Spinal cord (tissue), 10 donors: ENCODE measurements at places on chromosomes 3 and 15. TPM values are rescaled to one million over a fixed set of nuclear protein-coding genes. Genes with fewer than 3 reads are reported as not detected.

DNA sequence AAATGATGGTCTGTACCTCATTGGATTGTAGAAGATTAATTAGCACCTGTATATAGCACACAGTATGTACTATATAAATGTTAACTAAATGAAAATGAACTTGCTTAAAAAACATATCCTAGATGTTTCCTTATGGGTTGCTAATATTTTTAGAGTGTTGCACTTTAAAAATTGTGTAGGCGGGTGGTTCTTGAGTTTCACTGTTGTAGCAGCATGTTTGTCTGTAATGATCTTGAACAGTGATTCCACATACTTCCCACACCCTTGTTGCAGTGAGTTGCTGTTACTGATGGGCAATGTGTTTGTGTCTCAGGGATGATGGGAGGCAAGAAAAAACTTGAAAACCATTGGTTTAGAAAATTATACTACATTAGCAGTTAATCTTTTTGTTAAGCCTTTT, 22.0 kb downstream of the USP3 start:
- H3K36me3 ChIP-seq: no peaks in the 10 kb centered on the region
- peaks cover 7% of the 10 kb centered on the region for H3K4me1 ChIP-seq
- no peak overlapping the region for H3K4me3 ChIP-seq
- no peak overlapping the region for H3K27ac ChIP-seq

Gene RPL4
- total RNA-seq: 3,918 TPM

DNA sequence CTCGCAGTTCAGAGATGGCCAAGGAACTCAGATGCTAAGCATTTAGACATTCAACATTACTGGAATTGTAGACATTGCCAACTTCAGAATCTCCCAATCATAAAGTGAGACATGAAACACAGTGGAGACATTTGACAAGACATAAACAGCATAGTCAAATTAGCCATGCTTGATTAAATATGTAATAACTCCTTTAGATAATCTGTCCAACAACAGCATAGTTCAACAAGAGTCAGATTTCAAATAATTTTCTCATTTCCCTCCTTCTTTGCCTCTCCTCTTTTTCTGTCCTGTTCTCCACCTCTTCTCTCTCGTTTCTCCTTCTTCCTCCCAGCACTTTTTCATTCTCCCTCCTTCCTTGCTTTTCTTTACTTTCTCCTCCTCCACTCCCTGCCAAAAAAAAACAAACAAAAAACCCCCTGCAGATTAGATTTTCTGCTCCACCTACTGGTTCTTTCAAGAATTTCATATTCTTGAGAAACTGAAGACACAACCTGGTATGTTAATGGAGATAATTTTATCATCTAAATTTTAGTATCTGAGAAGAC, 20.2 kb downstream of the CPOX start:
- H3K27me3 ChIP-seq: no peaks in the 10 kb centered on the region
- H3K4me1 ChIP-seq: no peaks in the 10 kb centered on the region
- H3K27ac ChIP-seq: no peak overlapping the region
- DNase-seq: no peak
- peaks cover 6% of the 10 kb centered on the region for H3K36me3 ChIP-seq

- no peaks in the 10 kb centered on the region for H3K27me3 ChIP-seq
- H3K4me1 ChIP-seq: no peaks in the 10 kb centered on the region
- H3K4me3 ChIP-seq: no peak overlapping the region
- H3K27ac ChIP-seq: no peak overlapping the region
Observed at GRCh38 chr3:69696367-69696766, 42.9 kb upstream of the MITF start.

Gene STAB1
- total RNA-seq: 79.7 TPM

Gene HGD
- 0.50 TPM for total RNA-seq

GRCh38 chr3:155362808-155363689, 69.6 kb upstream of the STRIT1 start:
- H3K4me1 ChIP-seq: no peaks in the 10 kb centered on the region
- H3K36me3 ChIP-seq: no peaks in the 10 kb centered on the region
- H3K27me3 ChIP-seq: no peaks in the 10 kb centered on the region
- no peak overlapping the region for H3K27ac ChIP-seq

DNA sequence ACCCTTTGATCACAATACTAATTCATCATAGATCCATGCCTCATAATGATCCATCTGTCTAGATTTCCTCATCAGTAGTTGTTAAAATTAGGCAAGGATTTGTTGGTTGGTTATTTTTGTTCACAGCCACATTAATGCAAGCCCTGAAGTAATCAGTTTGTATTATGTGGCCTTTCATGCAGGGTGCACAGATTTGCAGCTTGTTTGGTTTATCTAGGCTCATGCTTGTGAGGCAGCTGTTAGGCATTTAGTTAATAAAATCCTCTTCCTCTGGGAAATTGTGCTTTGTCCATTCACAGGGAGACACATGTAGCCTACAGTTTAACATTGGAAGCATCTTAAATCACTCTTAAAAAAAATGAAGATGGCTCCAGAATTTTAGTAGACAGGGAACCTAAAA, 162.8 kb upstream of the ZNF385D start:
- H3K4me3 ChIP-seq: no peak overlapping the region
- H3K27me3 ChIP-seq: no peaks in the 10 kb centered on the region
- DNase-seq: peak; percentile 7
- no peak overlapping the region for H3K27ac ChIP-seq

Gene CAMP
- 17.2 TPM for total RNA-seq

Gene ERC2
- total RNA-seq: 51.3 TPM

- no peak for DNase-seq
- H3K4me1 ChIP-seq: no peaks in the 10 kb centered on the region
- no peaks in the 10 kb centered on the region for H3K27me3 ChIP-seq
- no peak overlapping the region for H3K27ac ChIP-seq
Observed at GRCh38 chr15:22241451-22241850, 161.1 kb downstream of the OR4M2 start.

GRCh38 chr3:45787551-45787950, 8.8 kb downstream of the SLC6A20 start:
- H3K27me3 ChIP-seq: no peaks in the 10 kb centered on the region
- H3K4me3 ChIP-seq: no peak overlapping the region
- DNase-seq: no peak
- no peak overlapping the region for H3K27ac ChIP-seq
- no peaks in the 10 kb centered on the region for H3K4me1 ChIP-seq

GRCh38 chr15:49706805-49707204, 86.0 kb downstream of the DTWD1 start:
- H3K4me3 ChIP-seq: no peak overlapping the region
- no peaks in the 10 kb centered on the region for H3K36me3 ChIP-seq
- DNase-seq: no peak
- no peaks in the 10 kb centered on the region for H3K4me1 ChIP-seq

DNA sequence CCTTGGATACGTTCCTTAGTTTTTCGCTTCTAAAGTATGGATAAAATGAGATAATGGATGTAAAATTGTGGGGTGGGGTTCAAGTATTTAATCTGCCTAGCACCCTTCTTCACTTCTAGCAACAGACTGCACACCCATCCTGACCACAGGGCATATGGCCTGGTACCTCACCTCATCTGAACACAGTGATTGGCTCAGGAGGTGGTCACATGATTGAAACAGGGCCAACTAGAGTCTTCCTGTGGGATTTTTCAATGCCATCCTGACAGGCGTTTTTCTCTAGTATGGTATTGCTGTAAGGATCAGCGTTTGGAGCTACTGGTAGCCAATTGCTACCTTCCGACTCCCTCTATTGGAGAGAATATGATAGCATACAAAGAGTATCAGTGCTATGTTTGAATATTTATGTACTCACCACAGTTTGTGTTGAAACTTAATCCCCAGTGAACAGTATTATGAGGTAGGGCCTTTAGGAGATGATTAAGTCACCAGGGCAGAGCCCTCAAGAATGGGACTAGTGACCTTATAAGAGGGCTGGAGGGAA, 172.2 kb downstream of the PPM1L start:
- H3K27ac ChIP-seq: no peak overlapping the region
- peaks cover 6% of the 10 kb centered on the region for H3K4me1 ChIP-seq
- no peaks in the 10 kb centered on the region for H3K27me3 ChIP-seq
- DNase-seq: no peak
- H3K4me3 ChIP-seq: no peak overlapping the region
- H3K36me3 ChIP-seq: no peaks in the 10 kb centered on the region

DNA sequence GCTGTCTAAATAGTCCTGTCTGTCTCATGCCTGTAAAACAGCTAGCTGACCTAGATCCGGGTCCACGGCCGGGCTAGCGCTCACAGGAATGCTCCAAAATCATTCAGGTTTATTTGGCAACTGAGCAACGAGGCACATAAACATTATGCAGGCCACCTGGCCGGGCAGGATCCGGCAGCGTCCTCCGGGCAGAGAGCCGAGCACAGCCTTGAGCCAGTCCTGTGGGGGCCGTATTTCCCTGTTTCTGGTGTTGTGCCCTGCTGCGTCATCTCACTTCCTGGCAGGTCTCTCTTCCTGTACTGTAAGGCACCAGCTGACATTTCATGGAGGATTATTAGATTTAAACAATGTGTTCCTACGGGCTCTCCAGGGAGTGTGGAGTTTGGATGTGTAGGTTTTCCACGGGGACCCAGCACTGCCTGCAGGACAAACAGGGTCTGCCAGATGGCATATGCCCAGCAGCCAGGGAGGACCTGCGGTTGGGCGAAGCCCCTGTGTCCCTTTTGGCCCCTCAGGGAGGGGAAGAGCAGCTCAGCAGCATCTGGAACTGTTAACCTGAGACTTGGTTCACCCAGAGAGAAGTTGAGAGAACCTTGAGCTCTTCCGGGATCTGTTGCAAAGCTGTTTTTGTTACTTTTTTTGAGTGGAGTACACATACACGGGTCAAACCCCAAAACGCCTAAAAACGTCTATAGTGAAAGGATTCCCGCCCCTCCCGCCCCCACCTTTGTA, 16.6 kb upstream of the LRRK1 start:
- H3K4me1 ChIP-seq: peaks cover 17% of the 10 kb centered on the region
- H3K27me3 ChIP-seq: peaks cover 3% of the 10 kb centered on the region
- no peaks in the 10 kb centered on the region for H3K36me3 ChIP-seq
- DNase-seq: peak; percentile 79
- H3K4me3 ChIP-seq: no peak overlapping the region

- DNase-seq: peak; percentile 38
- H3K27me3 ChIP-seq: no peaks in the 10 kb centered on the region
- H3K4me1 ChIP-seq: no peaks in the 10 kb centered on the region
Observed at GRCh38 chr3:2446146-2446545, 347.5 kb downstream of the CNTN4 start.

Gene FGF12
- total RNA-seq: 113 TPM

DNA sequence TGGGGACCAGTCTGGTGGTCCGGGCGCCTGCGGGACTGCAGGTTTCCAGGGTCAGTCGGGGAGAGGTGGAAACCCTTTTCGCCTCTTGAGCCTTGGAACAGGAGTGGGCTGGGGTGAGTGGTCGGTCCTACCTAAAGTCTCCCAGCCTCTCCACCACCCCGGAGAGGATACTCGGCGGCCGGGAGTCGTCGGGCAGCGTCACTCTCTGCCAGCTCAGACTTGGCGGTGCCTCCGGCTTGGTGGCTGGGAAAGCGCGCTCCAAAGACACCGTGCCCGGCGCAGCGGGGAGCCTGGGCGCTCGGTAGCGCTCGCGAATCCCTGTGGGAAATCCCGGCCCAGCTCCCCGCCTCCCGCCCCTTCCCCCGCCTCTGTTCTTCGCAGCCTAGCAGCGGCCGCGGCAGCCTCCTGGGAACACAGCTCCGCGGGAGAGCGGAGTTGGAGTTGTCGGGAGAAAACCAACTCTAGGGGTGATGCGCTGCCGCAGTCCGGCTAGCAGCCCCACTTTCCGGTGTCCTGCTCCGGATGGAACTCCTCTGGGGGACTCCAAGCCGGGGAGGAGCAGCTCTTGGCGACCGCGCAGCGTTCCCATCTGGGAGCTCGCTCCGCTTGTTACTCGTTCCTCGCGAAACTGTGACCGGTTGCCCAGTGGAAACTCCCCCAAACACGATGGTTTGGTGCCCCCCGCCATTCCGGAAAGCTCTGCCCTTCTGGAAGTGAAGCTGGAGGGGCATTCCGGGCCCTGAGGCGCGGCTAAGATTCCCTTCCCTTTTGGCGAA, 1.4 kb downstream of the EPHB1 start:
- no peaks in the 10 kb centered on the region for H3K36me3 ChIP-seq
- peak overlapping the region; percentile 67 for H3K4me3 ChIP-seq
- H3K27ac ChIP-seq: no peak overlapping the region
- DNase-seq: no peak
- peaks cover 18% of the 10 kb centered on the region for H3K27me3 ChIP-seq

DNA sequence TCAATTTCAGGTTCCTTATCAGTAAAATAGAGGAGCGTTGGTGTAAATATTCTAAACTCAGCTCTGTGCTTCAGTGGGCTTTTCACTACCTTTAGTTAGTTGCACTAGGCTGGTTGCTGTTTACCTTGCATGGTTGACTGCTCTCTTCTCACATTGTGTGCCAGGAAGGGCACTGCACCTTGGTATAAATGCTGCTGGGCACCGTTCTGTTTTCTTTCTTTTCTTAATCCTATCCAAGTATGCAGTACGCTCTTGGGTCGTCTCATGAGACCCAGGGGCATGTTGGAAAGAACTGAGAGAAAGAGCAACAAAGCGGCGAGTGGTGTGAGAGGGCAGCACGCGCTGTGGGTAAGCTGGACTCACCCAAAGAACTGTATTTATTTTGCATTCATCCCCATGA, 22.4 kb downstream of the KCNMB2 start:
- no peaks in the 10 kb centered on the region for H3K4me1 ChIP-seq
- no peak overlapping the region for H3K4me3 ChIP-seq
- no peaks in the 10 kb centered on the region for H3K27me3 ChIP-seq
- no peak overlapping the region for H3K27ac ChIP-seq
- no peaks in the 10 kb centered on the region for H3K36me3 ChIP-seq
- DNase-seq: no peak

Gene UPK1B
- 11.7 TPM for total RNA-seq

GRCh38 chr15:39135989-39136388, 444.9 kb upstream of the THBS1 start:
- no peak overlapping the region for H3K4me3 ChIP-seq
- H3K27ac ChIP-seq: no peak overlapping the region
- DNase-seq: no peak
- no peaks in the 10 kb centered on the region for H3K4me1 ChIP-seq
- no peaks in the 10 kb centered on the region for H3K27me3 ChIP-seq
